ELR (cell line): ENCODE measurements at places on chromosomes 16 and 17.
A peak's percentile ranks its signal among the peaks of the same experiment; 100 is the strongest.

DNA sequence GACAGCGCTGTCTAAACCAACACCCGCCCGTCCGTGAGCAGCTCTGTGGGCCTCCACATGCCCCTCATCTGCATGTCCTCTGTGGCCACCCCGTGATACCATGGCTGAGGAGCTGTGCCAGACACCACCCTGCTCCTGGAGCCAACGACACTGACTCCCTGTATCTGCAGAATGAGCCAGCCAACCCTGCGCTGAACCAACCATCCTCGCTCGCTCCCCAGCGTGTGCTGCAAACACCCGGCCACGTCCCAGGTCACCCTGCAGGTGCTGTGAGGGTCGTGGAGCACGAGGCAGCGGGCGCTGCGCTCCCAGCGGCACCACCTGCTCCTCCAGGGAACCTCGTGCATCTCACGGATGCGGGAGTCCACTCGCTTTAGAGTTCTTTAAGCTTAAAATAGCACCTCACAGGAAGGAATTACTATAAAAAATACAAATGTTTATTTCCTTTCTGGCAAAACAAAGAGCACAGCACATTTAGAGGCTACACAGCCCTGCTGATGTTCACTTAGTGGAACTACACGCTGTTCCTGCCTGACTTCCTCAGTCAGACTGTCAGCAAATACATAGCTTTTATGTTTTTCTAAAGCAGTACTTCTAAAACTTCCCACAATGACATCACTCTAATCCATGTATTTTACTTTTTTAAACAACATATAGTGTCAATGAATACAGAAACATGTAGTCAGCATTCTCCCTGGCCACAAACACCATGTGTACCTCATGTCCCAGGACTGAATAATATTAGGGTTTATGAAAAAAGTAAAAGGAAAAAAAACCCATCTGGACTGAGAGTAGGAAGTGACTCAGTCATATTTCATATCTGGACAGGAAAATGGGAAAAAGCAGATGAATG, 43.5 kb downstream of the MAP1LC3B start:
- peak; percentile 90 for DNase-seq

- DNase-seq = no peak
Measured at GRCh38 chr17:7262935-7263800, 890 bp upstream of the CLDN7 start.

DNA sequence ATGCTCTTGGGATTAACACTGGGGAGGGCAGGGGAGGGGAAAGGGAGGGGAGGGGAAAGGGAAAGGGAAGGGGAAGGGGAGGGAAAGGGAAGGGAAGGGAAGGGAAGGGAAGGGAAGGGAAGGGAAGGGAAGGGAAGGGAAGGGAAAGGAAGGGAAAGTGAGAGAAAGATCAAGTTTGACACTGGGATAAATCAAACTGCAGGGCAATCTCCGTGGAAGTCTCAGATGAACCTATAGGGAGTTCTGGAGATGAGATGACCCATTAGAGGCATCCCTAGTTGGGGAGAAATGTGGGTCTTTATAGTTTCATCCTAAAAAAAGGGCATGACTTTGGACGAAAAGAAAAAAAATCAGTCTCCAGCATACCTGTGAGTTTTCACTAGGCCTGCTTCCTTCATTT, 2.2 kb downstream of the KRTAP4-12 start:
- no peak for DNase-seq

GRCh38 chr16:66414891-66415290, 12.2 kb upstream of the BEAN1 start:
- peak; percentile 65 for DNase-seq

GRCh38 chr17:32341141-32341856, 674 bp downstream of the C17orf75 start:
- DNase-seq = peak; percentile 59

GRCh38 chr16:69727916-69728270, 1.5 kb upstream of the NQO1 start:
- no peak for DNase-seq

DNA sequence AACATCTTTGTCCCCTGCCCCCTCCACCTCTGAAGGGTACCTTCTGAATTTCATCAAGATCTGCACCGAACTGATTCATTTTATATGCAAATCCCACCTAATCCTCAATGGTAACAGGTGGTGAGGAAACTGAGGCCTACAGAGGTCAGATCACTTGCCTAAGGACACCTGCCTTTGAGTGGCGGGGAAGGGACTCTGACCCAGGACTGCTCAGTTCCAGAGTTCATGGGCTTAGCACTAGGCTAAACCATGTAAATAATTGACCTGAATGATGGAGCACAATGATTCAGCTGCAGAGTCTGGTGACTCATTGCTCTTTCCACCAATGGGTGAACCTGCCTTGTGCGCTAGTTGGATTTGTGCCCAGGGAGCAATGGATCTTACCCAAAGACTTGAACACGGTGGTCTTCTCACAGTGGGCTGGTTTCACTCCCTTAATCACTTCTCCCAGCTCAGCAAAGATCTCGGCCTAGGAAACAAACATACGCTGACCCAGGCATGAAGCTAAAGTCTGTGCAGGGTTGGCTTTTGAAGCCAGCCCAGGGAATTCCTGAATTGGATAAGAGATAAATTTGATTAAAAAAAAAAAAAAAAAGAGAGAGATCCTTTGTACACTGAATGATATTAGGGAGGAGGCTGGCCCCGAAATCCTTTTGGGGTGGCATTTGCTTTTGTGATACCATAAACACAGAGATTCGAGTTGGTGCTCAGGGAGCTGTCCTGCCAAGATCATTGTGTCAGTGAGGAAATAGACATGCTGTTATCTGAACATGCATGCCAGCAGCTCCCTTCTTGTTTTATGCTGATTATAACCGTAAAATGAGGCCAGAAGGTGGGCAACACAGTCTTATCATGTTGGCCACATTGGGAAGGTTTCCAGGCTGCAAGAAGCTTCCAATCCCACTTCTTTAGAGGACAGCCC, 17.0 kb downstream of the CRYM start:
- DNase-seq = peak; percentile 84

- DNase-seq = no peak
Measured at GRCh38 chr16:85018529-85019236, 7.3 kb upstream of the ZDHHC7 start.

GRCh38 chr16:47309581-47310312, 151.1 kb downstream of the ITFG1 start:
- DNase-seq = peak; percentile 10

DNA sequence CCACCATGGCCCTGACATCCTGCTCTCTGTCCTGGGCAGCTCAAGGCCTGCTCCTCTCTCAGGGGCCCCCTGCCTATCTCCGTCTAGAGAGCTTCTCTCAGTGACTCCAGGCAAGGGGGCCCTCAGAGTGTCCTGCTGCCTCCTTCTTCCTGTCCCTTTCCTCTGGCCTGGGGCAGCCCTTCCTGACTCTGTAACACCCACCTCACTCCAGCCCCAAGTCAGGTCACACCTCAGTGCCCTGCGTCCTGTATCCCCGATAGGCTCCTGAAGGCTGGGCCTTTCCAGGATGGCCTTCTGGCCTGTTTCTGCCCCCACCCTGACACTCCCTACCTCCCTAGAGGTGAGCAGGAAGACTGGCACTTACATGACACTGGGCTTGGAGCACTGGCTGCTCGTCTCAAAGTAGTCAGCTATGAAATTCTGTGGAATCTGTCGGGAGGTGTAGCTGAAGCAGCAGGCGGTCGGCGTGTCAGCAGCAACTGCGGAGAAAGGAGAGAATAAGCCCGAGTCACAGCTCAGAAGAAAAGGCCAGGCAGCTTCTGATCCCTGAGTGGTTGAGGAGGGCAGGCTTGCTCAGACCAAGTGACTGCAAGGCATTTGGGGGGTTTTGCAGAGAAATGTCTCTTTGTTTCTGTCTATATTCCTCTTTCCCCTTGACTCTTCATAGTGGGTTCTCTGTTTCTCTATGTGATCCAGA, 976 bp downstream of the CCL3L1 start:
- no peak for DNase-seq

- no peak for DNase-seq
Measured at GRCh38 chr17:34990921-34991365, 10.6 kb downstream of the LIG3 start.

DNA sequence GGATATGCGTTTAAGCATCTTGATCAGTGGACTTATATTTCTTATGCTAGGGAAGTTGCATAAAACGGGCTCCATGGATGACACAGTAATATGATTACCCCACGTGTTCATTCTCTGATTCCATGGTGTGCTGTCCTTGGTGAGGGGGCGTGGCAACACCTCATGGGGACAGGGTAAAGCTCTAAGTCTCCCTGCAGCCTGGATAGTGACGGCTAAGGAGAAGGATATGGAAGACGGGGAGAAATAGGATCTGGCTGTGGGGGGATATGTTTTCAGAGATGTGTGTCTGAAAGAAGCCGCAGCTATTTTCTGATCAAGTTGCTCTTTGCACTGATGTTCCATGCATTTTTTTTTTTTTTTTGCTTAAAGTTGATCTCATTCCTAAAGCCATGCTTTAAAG, 84.3 kb downstream of the MARCHF10 start:
- peak; percentile 47 for DNase-seq

- DNase-seq = no peak
Measured at GRCh38 chr17:36674278-36674650, 72.9 kb downstream of the MRM1 start.

DNA sequence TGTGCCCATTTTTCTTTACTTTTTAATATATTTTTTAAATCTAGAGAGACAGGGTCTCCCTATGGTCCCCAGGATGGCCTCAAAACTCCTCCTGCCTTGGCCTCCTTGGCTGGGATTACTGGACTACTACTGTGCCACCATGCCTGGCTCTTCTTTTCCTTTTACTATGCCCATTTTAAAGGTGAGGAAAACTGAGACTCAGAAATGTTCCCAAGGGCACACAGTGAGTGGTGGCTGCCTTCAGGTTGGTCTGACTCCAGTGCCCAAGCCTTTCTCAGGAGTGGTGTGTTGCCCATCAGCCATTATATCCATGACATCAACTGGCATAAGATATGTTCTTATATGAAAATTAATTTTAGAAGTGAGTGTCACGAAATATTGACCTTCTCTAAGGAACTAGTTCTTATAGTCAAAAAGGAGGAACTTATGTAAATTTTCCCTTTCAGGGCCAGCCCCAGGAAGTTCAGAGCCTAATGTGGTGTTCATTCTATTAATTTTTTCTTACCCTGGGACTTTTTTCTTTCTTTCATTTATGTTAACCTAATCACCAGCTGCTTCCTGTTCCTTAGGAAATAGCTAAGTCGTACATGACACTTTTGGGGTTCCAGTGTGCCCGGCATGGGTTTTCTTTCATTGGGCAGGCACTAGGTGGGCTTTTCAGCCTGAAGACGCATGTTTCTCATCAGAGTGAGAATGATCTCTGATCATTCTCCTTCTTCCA, 17.9 kb upstream of the SPN start:
- no peak for DNase-seq

GRCh38 chr16:74574146-74574545, 32.8 kb downstream of the GLG1 start:
- DNase-seq = no peak

- DNase-seq = peak; percentile 65
Measured at GRCh38 chr16:87956365-87957231, 5.4 kb downstream of the BANP start.

DNA sequence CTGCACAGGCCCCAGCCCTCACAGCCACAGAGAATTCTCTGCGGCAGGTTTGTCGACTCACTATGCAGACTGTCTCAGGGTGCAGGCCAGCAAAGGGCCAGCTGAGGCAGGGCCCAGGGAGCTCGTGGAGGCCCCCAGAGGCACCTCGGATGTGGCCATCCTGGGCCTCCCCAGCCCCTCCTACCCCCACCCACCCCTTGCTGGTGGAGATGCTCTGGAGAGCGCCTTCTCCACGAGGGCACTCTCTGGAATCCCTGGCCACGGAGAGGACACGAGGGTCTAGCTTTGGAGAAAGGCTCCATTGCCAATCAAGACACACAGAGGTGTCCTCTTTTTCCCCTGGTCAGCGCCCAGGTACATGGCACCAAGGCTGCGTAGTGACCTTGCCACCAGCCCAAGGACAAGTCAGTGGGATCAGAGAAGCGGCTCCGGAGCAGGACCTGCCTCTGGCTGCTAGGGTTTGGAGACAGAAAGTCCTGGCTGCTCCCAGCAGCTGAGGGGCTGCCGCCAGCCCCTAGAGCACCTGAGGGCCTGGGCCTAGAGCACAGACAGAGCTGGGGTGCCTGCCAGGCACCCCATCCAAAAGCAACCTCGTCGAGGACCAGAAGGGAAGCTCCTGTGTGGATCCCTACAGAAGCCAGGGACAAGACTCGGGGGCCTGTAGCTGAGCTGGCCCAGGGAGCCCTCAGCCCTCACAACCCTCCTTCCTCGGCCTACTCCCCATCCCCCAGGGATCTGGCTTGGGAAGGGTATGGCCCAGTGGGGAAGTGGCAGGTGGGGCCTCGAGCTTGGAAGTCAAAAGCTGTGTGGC, 18.7 kb downstream of the ARL2BP start:
- no peak for DNase-seq

- no peak for DNase-seq
Measured at GRCh38 chr17:80449194-80449929, 27.0 kb downstream of the NPTX1 start.

GRCh38 chr16:76023835-76024234, 253.4 kb upstream of the CNTNAP4 start:
- DNase-seq = no peak

GRCh38 chr17:39123627-39124026, 27.8 kb downstream of the PLXDC1 start:
- DNase-seq = no peak

DNA sequence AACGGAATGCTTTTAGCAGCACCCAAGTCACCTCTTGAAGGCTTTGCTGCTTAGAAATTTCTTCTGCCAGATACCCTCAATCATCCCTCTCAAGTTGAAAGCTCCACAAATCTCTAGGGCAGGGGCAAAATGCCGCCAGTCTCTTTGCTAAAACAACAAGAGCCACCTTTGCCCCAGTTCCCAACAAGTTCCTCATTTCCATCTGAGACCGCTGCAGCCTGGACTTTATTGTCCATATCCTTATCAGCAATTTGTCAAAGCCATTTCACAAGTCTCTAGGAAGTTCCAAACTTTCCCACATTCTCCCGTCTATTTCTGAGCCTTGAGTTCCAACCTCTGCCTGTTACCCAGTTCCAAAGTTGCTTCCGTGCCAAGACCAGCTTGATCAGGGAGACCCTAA, 27.4 kb downstream of the TMC6 start:
- DNase-seq = no peak

DNA sequence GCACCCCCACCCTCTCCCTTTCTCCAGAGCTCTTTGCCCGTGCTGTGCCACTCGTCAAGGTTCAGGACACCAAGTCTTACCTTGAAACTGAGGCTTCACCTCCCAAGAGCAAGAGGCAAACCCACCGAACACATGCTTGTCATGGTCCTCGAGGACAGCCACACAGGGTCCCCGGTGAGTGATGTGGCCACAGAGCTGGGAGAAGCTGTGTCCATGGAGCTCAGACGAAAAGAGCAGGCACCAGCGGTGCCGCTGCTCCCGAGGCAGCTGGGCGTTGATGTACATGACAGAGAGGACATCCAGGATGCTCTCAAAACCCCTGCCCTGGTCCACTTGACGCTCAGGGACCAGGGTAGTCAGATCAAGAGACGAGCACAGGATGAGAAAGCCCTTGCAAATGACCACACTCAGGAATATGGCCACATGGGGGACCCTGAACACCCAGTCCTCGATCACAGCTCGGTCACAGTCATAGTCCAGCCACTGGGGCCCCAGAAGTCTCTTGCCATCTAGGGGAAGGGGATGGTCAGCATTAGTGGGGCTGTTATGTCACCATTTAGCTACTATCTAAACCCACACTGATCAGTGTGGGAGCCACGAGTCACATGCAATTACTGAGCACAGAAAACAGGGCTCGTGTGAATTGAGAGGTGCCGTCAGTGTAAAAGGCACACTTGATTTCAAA, 17.8 kb downstream of the MEAK7 start:
- DNase-seq = no peak

GRCh38 chr17:63516910-63517824, 6.0 kb upstream of the KCNH6 start:
- peak; percentile 88 for DNase-seq

GRCh38 chr17:64259922-64260321, 3.1 kb downstream of the TEX2 start:
- peak; percentile 68 for DNase-seq
